ENCODE measurements at places on chromosomes 3 and 15. TPM values are rescaled to one million over a fixed set of nuclear protein-coding genes. Genes with fewer than 3 reads are reported as not detected.

The HGD gene
- 0.58 TPM for total RNA-seq

The SOX14 gene
- not detected for total RNA-seq

The AADACL2 gene
- total RNA-seq: not detected

The SCN5A gene
- 0.39 TPM for total RNA-seq

The AHSG gene
- total RNA-seq: not detected

The DAZL gene
- total RNA-seq: not detected

The IL16 gene
- total RNA-seq: 117 TPM

The MUSTN1 gene
- total RNA-seq: 2.8 TPM

The HYAL2 gene
- total RNA-seq: 5.1 TPM

The FAM43A gene
- total RNA-seq: 5.0 TPM

The B3GALNT1 gene
- 1.1 TPM for total RNA-seq
